ENCODE measurements at places on chromosomes 7 and 10. TPM values are rescaled to one million over a fixed set of nuclear protein-coding genes. Genes with fewer than 3 reads are reported as not detected.

GRCh38 chr7:38565289-38565688 is 65.9 kb downstream of the AMPH start:
- DNase-seq, result no peak

- no peak for DNase-seq
These were observed 34.3 kb downstream of the CFAP46 start for GRCh38 chr10:132907821-132908620.

DNA sequence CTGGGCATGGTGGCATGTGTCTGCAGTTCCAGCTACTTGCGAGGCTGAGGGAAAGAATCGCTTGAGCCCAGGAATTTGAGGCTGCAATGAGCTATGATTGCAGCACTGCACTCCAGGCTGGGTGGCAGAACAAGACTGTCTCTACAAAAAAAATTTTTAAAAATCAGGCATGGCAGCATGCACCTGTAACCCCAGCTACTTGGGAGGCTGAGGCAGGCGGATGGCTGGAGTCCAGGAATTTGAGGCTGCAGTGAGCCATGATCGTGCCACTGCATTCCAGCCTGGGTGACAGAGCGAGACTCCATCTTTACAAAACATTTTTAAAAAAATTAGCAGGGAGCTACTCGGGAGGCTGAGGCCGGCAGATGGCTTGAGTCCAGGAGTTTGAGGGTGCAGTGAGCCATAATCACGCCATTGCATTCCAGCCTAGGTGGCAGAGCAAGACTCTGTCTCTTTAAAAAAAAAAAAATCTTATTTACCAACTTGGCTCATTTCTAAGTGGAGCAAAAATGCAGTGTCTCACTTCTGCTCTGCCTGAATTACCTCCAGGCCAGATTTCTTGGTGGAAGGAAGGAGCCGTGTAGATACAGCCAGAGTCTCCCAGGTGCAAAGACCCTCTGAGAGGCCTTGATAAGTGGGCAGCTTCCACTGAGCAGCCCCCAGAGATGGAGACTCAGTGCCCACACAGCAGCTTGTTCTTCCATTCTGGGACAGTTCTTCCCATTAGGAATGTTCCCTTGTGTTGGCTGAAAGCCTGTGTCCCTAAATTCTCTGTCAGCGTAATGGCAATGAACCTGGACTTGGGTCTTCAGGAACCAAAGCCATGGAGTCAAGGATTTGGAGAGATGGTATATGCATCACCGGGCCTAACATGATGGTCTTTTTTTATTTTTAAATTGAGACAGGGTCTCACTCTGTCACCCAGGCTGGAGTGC is 30.0 kb downstream of the GTF2IRD1 start:
- no peak for DNase-seq

- DNase-seq, result no peak
These were observed 121.7 kb downstream of the EVX1 start for GRCh38 chr7:27364344-27364758.

DNA sequence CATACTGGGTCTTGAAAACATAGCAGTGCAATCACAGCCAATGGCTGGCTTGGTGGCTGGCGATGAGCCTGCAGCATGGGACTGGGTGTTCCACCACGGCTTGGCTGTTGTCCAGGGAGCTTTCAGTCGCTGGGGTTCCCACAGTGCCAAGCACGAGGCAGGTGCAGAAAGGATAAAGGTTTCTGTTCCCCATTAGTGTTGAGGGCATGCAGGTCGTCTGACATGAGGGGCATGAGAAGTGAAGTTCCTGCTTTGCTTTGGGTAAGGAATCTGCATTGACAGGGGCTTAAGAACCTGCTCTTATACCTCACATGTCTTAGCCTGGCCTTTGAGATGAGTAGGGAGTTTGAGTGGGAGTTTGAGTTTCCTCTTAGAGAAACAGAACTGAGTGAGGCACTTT is 9.0 kb upstream of the CFTR start:
- DNase-seq, result no peak

- DNase-seq, result no peak
These were observed 1.1 kb upstream of the RGR start for GRCh38 chr10:84243759-84244158.

GPR85 gene
- total RNA-seq, result not detected

HIPK2 gene
- 15.4 TPM for total RNA-seq

MINDY4 gene
- 1.6 TPM for total RNA-seq

IFIT1B gene
- not detected for total RNA-seq

TMEM254 gene
- total RNA-seq, result 14.7 TPM

PLXDC2 gene
- not detected for total RNA-seq

NRF1 gene
- total RNA-seq, result 20.4 TPM

Data from activated naive CD8-positive, alpha-beta T cell treated with anti-CD3 and anti-CD28 coated beads for 36 hours (primary cell).